ENCODE measurements at places on chromosomes 4 and X.

- no peak for DNase-seq
Measured at GRCh38 chr4:158299459-158300007, 89.2 kb downstream of the TMEM144 start.

DNA sequence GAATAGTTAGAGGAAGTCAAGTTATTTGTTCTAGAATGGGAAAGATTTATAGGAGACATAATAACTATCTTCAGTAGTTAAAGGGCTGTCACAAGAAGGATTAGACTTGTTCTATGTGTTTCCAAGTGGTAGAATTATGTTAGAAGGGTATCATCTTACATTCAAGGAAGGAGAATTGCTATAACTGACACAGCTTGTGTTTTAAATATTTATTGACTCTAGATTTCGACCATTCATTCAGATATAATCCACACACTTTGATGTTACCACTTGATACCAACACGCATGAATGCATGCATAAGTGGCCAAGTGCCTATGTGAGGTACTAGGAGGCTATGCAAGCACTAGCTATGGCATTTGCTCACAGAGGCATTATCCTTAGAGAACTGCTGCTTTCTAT lies 122.7 kb downstream of the CCNB3 start:
- no peak for DNase-seq

DNA sequence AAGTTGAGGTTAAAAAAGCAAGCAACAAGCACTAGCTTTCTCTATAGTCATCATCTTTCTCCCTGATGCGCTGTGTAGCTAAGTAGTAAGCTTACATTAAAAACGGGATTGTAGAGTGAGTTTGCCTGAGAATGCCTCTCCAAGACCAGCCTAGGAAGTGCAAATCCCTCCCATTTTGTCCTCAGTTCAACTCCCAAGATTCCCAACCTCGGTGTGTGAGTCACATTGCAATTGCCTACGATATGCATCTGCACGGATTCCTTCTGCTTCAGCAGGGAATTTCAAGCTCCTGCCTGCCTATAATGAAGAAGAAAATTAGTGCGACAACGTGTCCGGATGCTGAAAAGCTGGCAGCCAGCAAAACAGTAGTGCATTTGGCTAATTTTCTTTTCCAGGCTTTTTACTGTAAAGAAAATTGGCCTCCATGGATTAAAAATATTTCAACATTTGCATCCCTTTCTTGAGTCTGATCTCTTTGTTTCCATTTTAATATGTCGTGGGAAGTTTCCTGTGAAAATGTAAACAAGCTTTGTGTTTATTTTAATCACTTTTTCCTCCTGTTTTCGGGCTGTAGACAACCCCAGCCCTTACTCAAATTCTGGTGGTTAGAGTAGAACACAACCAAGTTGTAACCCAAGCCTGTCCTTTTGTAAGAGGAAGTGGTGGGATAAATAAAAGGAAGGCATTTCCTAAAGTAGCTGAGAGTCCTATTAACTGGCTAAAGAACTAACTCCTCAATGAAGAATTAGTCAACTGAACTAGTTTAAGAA lies 58.4 kb upstream of the TET2 start:
- DNase-seq: no peak

DNA sequence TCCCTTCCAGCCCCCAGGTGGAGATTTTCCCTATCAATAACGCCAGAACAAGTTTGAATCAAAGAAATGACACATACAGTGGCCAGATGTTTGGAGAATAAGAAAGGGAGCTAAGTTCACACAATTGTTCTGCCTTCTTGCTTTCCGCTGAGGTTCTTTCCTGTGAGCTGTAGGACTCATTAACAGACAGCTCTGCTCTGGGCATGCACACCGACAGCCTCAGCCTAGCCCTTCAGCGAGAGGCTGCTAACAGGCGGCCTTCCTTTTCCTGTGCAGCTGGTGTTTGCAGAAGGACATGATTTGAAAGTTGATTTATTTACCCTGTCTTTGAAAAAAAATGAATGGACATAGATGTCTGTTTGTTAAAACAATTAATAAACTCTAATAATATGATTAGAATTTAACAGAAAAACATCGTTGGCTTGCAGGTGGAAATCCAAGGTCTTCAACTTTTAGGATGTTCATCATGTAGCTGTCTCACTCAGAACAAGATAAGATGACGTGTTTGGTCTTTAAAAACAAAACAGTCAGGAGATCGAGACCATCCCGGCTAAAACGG lies 183.3 kb downstream of the KDR start:
- DNase-seq: no peak

- no peak for DNase-seq
Measured at GRCh38 chr4:163523791-163524365, 29.4 kb downstream of the TMA16 start.

DNA sequence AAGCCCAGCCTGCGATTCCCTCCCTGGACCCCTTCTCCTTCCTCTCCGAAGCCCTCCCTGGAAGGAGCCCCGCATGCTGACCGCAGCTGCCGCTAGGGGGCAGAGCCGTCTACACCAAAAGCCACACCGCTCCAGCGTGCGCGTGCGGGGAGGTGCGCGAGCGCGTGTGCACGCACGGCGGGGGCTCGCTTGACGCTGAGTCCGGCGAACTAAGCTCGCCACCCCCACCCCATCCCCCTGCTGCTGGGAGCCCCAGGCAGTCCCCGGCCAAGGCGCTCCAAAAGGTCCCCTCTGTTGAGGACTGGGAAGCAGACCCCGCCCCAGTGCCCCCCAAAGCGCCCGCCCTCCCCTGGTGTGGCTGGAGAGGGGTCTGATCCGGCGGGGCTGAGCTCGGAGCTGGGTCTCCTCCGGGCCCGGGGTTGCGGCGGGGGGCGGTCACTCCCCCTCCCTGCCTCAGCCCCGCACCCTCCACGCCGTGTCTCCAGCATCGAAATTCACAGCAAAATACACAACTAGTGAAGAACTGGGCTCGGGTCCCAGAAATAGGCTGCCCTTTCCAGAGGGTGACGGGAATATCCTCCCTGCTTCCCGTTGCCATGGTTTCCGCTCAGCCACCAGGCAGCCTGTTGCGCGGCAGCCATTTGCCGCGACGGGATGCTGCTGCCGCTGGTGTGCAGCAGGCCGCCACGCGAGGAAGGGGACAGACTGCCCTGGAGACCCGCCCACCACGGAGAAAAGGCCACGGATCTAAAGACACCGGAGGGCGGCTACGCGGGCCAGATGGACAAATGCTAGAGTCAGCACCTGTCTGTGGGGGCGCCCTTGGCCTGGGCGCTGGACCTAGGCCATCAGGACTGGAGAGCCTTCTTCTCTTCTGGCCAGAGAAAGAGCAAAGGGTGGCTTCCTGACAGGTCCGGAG lies 11.2 kb upstream of the CCNQ start:
- no peak for DNase-seq

GRCh38 chrX:52437212-52437611 lies 58.4 kb upstream of the XAGE1A start:
- DNase-seq: no peak

DNA sequence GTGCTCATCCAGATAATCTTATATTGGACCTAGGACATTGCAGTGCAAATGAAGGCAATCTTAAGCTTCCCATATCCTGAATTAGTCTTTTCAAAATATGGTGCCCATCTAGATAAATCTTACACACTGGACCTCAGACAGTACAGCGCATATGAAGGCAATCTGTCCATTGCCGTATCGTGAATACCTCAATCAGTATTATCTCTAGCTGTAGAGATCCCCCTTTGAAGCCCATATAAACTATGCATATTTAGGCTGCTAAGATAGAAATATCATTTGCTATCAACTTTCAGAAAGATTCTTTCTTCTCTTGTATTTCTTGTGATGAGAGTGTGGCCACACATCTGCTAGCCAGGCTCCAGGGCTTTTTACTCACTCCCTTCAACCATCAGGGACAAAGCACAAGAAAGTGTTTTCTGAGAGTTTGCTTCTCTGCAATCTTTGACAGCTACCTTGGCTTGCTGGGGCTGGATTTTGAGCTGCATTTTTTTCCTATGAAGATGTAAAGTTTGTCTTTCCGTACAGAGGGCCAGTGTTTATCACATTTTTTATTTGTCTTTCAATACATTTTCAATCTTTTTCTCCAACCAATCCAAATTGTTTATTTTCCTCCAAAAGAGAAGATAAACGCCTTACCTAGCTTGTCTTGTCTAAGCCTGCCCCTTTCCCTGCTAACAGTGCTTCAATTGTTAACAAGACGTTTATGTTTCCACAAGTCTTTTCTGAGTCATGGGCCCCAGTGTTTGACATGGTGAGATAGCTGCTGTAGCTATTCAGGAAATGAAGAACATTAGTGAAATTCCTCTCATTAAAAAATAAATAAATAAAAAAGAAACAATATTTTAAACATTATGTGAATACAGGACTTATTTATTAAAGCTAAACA lies 57.6 kb upstream of the FAT1 start:
- no peak for DNase-seq

GRCh38 chr4:170398218-170398617 lies 308.5 kb upstream of the AADAT start:
- no peak for DNase-seq

DNA sequence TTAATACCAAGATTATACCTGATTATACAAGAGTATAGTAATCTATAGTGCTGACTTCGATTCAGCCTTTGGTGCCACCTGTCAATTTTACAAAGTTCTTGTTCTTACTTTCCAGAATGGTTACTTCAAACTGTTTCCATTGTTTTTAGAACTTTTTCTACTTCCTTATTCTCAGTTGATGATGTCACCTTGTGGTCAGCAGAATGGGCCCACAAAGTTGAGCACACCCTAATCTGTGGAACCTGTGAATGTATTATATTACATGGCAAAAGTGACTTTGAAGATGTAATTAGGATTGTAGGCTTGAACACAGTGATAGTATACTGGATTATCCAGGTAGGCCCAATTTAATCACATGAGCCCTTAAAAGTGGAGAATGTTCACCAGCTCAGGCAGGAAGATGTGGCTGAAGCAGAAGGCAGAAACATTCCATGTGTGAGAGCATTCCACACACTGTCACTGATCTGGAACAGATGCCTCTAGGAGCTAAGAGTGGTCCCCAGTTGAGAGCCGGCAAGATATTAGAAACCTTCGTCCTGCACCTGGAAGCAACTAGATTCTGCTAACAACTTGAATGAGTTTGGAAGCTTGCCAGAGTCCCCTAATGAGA lies 6.3 kb upstream of the SGMS2 start:
- DNase-seq: no peak

GRCh38 chr4:8882239-8882638 lies 10.6 kb upstream of the HMX1 start:
- no peak for DNase-seq

DNA sequence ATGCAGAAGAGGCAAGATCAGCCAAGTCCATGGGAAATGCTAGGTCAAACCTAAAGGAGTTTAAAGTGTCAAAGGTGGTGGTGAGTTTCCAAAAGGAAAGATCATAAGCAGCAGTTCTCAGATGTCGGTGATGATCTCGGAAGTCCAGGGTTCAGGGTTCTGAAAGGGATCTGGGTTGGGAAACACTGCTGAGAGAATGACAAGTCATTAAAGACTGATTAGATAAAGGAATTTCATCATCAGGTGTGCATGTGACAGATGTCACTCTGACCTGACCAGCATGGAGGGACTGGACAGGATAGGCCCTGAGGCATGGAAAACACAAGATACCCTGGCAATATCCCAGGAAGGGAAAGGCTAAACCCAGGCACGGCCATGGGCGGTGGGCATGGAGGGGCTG lies 195.7 kb upstream of the TBL1X start:
- DNase-seq: no peak

GRCh38 chrX:133254666-133255065 lies 36.5 kb upstream of the TFDP3 start:
- DNase-seq: no peak

GRCh38 chrX:70084592-70085240 lies 22.5 kb downstream of the OTUD6A start:
- no peak for DNase-seq

GRCh38 chrX:19514791-19515614 lies at the start of gene MAP3K15:
Gene MAP3K15 (minus strand): TSS chrX:19515508. CDS start chrX:19515261, 247 bp downstream.
- no peak for DNase-seq

DNA sequence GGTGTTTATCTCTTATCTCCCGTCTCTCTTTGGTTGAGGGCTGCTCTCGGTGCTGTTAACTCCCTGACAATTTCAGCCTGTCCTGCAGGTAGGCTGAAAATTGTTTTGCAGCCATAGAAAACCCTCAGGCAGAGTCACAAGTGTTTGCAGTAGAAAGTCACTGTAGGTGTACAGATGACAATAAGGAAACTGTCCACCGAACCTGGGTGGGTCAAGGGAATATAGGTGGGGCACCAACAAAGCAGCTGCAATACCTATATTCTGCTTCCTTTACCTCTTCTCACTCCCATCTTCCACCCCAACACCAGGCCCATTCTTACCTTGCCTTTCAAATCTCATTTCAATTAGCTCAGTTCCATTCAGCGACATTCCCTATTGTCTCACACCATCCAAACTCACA lies 381.8 kb downstream of the PPP1R2C start:
- no peak for DNase-seq

- DNase-seq: no peak
Measured at GRCh38 chrX:151019856-151020255, 36.7 kb downstream of the HMGB3 start.

DNA sequence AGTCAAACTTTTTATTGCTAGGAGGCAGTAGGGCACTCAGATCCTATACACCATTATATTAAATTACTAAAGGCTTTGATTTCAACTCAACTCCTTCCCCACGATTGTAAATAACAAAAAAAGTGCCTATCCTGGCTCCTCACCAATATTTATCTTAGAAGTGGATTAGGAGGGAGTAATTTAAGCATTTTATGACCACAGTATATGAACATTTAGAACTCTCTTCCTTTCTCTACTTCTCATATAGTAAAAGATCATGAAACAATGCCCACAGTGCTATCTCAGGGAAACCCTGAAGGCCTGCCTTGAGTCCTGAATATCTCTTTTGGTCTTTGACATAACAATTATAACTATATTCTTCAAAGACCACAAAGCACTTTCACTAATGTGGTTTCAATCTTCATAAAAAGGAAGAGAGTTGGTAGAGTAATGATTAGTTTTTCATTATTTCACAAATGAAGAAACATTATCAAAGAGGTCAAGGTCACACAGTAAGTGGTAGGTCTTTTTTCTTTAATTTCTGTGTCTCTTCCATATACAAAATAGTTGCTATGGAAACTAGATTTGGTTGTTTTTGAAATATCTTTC lies 29.1 kb upstream of the ADH1C start:
- no peak for DNase-seq

GRCh38 chr4:33262824-33263223 lies 2542.7 kb downstream of the PCDH7 start:
- DNase-seq: no peak

DNA sequence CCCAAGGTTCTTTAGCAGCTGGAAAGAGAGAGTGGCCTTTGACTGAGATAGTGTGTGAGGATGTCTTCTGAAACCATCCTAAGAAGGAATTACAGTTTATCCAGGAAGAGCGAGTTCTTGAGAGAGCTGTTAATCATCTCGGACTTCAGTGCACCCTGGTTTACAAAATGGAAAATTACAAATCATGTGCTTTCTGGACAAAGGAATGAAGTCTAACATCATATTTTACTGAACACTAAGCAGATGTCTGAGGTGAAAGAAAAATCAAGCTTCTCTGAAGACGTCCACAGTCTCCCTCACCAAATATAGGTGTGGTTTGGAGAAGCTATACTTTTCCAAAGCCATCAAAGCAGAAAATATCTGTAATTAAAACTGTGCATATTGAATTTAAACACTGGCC lies 30.8 kb upstream of the CYP2U1 start:
- DNase-seq: no peak

GRCh38 chr4:117134386-117134785 lies 49.0 kb upstream of the TRAM1L1 start:
- DNase-seq: no peak

Measured in right atrium auricular region (tissue), 2 donors.